IMR-90 (cell line): ENCODE measurements at places on chromosomes 7 and 10. TPM values are rescaled to one million over a fixed set of nuclear protein-coding genes. Genes with fewer than 3 reads are reported as not detected.

MYH16 gene
- 0.18 and 0.28 TPM in 2 replicates for total RNA-seq

KCNH2 gene
- 0.56 and 0.90 TPM in 2 replicates for total RNA-seq

DNA sequence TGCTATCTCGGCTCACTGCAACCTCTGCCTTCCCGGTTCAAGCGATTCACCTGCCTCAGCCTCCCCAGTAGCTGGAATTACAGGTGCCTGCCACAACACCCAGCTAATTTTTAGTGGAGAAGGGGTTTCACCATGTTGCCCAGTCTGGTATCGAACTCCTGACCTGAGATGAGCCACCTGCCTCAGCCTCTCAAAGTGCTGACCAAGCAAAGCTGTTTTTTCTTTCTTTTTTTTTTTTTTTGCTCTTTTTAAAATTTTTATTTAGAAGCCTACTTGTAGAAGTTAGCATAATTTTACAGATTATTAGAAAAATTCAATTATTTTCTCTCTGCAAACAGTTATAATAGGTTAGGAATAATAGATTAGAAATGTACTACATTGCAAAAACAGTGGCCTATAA, 1.2 kb upstream of the FGFBP3 start:
- H3K27me3 ChIP-seq, result peaks cover 2% of the 10 kb centered on the region; the same call in 1 of the 2 replicates
- no peaks in the 10 kb centered on the region for H3K4me1 ChIP-seq
- no peak for DNase-seq

GRCh38 chr7:139095194-139095659, 14.3 kb downstream of the ZC3HAV1 start:
- peaks cover 2% of the 10 kb centered on the region; the same call in 1 of the 2 replicates for H3K4me1 ChIP-seq
- no peak overlapping the region for H3K4me3 ChIP-seq
- DNase-seq, result no peak
- H3K27me3 ChIP-seq, result no peaks in the 10 kb centered on the region

CAMK2B gene
- 0.18 and 0.28 TPM in 2 replicates for total RNA-seq

DNA sequence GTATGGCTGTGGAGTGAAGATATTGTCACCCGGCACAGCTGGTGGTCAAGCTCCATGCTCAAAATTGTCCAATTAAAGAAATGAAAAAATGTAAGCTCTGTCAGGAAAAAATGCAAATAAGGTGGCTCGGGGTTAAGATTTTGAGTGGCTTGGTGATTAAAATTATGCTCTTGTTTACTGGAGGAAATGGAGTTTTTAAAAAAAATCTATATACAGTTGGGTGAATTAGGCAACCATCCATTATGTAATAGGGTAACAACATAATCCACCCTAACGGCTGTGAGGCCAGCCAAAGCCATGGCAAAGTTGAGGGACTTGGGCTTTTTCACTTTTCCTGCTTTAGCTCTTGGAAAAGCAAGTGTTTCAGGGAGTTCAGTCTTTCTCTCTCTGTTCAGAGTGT, 260.8 kb upstream of the HABP2 start:
- DNase-seq, result no peak
- H3K27me3 ChIP-seq, result no peaks in the 10 kb centered on the region; the same call in 1 of the 2 replicates
- no peaks in the 10 kb centered on the region for H3K36me3 ChIP-seq
- no peak overlapping the region for H3K27ac ChIP-seq
- no peaks in the 10 kb centered on the region for H3K4me1 ChIP-seq
- H3K4me3 ChIP-seq, result no peak overlapping the region

NYAP1 gene
- total RNA-seq, result 0.18 and 0.28 TPM in 2 replicates

IGF2BP3 gene
- total RNA-seq, result 59.3 and 94.2 TPM in 2 replicates

FXYD4 gene
- not detected in 2 replicates for total RNA-seq

- H3K27ac ChIP-seq, result no peak overlapping the region
- no peaks in the 10 kb centered on the region for H3K36me3 ChIP-seq
- H3K4me1 ChIP-seq, result peaks cover 6% of the 10 kb centered on the region
These were observed 97.9 kb upstream of the STEAP1B start for GRCh38 chr7:22597844-22598243.

CPN1 gene
- not detected in 2 replicates for total RNA-seq

RASA4 gene
- 3.3 and 3.8 TPM in 2 replicates for total RNA-seq

EGR2 gene
- 0.36 and 0.56 TPM in 2 replicates for total RNA-seq

DNA sequence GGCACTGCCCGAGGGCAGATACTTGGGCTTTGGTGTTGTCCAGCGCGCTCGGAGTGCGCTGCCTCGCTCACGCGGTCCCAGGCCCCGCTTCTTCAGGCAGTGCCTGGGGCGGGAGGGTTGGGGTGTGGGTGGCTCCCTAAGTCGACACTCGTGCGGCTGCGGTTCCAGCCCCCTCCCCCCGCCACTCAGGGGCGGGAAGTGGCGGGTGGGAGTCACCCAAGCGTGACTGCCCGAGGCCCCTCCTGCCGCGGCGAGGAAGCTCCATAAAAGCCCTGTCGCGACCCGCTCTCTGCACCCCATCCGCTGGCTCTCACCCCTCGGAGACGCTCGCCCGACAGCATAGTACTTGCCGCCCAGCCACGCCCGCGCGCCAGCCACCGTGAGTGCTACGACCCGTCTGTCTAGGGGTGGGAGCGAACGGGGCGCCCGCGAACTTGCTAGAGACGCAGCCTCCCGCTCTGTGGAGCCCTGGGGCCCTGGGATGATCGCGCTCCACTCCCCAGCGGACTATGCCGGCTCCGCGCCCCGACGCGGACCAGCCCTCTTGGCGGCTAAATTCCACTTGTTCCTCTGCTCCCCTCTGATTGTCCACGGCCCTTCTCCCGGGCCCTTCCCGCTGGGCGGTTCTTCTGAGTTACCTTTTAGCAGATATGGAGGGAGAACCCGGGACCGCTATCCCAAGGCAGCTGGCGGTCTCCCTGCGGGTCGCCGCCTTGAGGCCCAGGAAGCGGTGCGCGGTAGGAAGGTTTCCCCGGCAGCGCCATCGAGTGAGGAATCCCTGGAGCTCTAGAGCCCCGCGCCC, at the start of gene NPY:
Gene NPY, plus strand, starts transcription at position 294 of the 802 bp plus-strand sequence. CDS start 1,051 bp downstream, outside the sequence.
- no peaks in the 10 kb centered on the region for H3K36me3 ChIP-seq
- DNase-seq, result no peak
- H3K4me1 ChIP-seq, result no peaks in the 10 kb centered on the region
- peaks cover 27% of the 10 kb centered on the region for H3K27me3 ChIP-seq
- H3K4me3 ChIP-seq, result no peak within 1 kb of the TSS
- H3K27ac ChIP-seq, result no peak within 1 kb of the TSS

DNA sequence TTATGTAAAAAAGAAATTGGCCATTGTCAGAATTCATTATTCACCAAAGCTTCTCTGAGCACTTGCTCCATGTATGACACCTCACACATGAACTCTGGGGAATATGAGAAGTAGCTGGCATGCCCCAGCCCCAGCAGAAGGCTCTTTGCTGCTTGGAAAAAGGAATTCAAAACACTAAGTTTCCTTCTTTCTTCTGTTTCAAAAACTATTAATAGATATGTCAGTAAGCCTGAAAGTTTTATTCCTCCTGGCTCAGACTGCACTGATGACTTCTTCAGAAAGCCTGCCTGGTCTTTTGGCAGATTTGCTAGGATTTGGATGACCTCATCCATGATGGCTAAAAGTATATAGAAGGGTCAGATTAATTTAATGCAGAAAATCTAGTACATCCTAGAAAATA, 511.0 kb downstream of the GFRA1 start:
- peak; percentile 39 for DNase-seq
- H3K27ac ChIP-seq, result no peak overlapping the region
- no peaks in the 10 kb centered on the region for H3K4me1 ChIP-seq

PTF1A gene
- not detected in 2 replicates for total RNA-seq

DNA sequence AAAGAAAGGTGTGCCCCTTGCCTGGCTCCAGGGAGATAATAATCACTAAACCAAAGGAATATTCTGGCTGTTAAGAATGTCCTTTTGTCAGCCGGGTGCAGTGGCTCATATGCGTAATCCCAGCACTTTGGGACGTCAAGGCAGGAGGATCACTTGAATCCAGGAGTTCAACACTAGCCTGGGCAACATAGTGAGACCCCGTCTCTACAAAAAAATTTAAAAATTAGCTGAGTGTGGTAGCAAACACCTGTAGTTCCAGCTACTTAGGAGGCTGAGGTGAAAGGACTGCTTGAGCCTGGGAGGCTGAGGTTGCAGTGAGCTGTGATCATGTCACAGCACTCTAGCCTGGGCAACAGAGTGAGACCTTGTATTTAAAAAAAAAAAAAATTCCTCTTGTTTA, 74.1 kb downstream of the HERC4 start:
- DNase-seq, result no peak
- no peak overlapping the region for H3K4me3 ChIP-seq

DNA sequence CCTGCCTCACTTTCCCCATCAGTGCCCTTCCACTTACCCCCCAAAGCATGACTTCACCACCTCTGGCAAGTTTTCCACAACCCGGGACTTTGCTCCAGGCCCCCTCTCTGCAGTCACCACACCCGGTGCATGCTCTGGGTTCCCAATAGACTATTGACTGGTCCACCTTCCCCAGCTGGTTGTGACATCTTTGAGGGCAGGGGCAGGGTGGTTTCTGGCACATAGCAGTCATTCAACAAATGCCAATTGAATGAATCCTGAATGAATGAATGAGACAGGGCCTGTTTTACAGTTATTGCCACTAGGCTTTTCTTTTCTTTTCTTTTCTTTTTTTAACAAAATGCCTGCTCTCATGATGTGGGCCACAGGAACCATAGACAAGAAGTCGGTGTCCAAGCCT, 28.8 kb upstream of the DOCK1 start:
- no peak for DNase-seq
- no peak overlapping the region for H3K27ac ChIP-seq
- no peaks in the 10 kb centered on the region for H3K36me3 ChIP-seq
- no peaks in the 10 kb centered on the region for H3K4me1 ChIP-seq
- H3K4me3 ChIP-seq, result no peak overlapping the region

GRCh38 chr7:98458090-98458875, 57.4 kb upstream of the BAIAP2L1 start:
- no peaks in the 10 kb centered on the region for H3K36me3 ChIP-seq
- no peaks in the 10 kb centered on the region; the same call in 1 of the 2 replicates for H3K27me3 ChIP-seq
- no peak overlapping the region for H3K4me3 ChIP-seq
- no peak for DNase-seq
- H3K27ac ChIP-seq, result no peak overlapping the region

SPDYE6 gene
- not detected in 2 replicates for total RNA-seq

- H3K4me3 ChIP-seq, result no peak overlapping the region
- no peaks in the 10 kb centered on the region for H3K36me3 ChIP-seq
- H3K27ac ChIP-seq, result no peak overlapping the region
- no peaks in the 10 kb centered on the region for H3K27me3 ChIP-seq
These were observed 23.8 kb upstream of the SLF2 start for GRCh38 chr10:100888957-100889356.

DNA sequence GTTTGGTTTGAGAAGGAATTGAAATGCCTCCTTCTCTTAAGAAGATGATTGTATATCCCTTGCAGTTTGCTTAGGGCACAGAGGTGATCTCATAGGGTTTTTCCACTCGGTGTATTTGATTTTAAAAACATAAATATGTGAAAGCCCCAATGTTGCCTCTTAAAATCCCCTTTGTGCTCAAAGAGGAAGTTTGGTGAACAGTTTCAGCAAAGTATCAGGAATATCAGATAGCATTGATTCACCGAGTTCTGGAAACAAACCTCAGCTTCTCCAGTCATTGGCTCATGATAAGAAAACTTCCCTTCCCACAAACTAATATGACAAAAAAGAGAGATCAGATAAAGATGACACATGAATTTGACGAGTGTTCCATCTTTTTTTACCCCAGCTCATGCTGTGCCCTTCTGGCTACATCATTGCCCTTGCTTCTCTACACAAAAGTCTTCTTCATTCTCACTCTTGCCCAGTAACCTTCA, 20.1 kb upstream of the SMNDC1 start:
- H3K4me3 ChIP-seq, result no peak overlapping the region
- DNase-seq, result peak; percentile 58
- peaks cover 24% of the 10 kb centered on the region for H3K4me1 ChIP-seq
- H3K27me3 ChIP-seq, result no peaks in the 10 kb centered on the region
- H3K27ac ChIP-seq, result no peak overlapping the region
- H3K36me3 ChIP-seq, result no peaks in the 10 kb centered on the region

WASL gene
- total RNA-seq, result 2.3 and 5.3 TPM in 2 replicates

CAV2 gene
- 199 and 217 TPM in 2 replicates for total RNA-seq

NKX1-2 gene
- not detected in 2 replicates for total RNA-seq

DNA sequence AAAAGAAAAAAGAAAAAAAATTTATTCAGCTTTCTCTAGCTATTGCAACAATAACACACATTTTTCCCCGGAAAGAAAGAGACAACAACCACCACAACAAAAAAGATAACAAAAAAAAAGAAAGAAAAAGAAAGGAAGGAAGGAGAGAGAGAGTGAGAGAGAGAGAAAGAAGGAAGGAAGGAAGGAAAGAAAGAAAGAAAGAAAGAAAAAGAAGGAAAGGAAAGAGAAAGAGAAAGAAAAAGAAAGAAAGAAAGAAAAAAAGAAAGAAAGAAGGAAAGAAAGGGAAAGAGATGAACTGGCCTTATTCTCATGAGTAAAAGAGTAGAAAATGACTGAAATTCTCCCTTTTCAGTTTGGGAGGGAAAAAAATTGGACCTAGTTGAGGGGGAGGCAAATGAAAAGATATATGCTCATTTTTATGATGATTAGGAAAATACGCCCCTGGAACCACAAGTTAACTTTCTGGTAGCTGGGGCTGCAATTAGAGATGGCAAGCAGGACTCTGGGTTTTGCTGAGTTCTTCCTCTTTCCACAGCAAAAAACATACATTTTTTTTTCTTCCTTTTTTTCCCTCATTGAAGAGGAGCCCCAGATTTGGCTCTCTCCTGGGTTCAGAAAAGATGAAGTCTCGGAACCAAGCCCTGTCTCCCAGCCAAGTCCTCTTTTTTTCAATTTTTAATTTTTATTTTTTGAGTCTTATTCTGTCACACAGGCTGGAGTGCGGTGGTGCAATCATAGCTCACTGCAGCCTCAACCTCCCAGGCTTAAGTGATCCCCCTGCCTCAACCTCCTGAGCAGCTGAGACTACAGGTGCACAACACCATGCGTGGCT, 12.6 kb upstream of the PRDX3 start:
- no peaks in the 10 kb centered on the region for H3K27me3 ChIP-seq
- no peak overlapping the region for H3K4me3 ChIP-seq
- 0 out of 2 replicates have a peak, but pooled peaks cover 4% of the 10 kb centered on the region for H3K4me1 ChIP-seq
- no peaks in the 10 kb centered on the region for H3K36me3 ChIP-seq

HOXA11 gene
- total RNA-seq, result not detected in 2 replicates

DNA sequence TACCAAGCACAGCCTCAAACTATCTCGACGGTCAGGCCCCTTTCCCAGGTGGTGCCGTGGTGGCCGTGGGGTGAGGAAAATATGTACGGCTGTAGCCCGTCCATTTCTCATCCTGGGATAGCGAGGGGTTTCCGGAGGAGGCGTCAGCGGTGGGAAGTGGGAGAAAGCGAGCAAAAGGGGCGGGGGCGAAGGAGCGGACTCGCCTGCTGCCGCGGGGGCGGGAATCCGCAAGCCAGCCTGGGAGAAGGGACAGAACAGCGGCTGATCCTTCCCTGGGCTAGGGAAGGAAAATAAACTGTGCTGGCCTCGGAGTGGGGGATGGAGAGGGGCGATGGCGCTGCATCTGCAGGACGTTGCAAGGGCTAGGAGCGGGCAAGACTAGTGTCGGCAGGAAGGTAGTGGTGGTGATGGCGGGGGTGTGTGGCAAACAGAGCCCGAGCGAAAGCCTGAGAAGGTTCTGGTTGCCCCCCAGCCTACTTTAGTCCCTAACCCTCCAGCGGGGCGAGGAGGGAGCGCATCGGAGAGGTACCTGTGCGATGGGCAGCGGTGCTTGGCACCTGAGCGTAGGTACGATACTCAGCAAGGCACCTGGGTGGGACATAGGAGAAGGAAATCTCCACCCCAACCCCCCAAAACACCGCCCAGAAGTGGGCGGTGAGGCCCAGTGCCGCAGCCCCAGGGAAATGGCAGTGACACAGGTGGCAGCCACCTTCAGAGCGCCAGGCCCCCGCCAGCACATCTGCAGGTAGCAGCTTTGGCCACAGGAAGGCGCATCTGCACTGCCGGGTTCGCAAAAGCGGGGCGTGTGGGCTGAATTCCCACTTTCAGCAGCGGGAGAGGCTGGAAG, 49.9 kb upstream of the STEAP1B start:
- H3K27me3 ChIP-seq, result peaks cover 37% of the 10 kb centered on the region
- H3K27ac ChIP-seq, result no peak overlapping the region
- peak; percentile 7 for DNase-seq
- H3K36me3 ChIP-seq, result no peaks in the 10 kb centered on the region
- peak overlapping the region; percentile 42 for H3K4me3 ChIP-seq
- no peaks in the 10 kb centered on the region for H3K4me1 ChIP-seq
